ENCODE measurements at places on chromosomes 3 and 15.

- DNase-seq, result no peak
Observed at GRCh38 chr15:28920781-28921331, 35.1 kb downstream of the APBA2 start.

- DNase-seq, result no peak
Observed at GRCh38 chr3:107985496-107985895, 105.3 kb downstream of the CD47 start.

- DNase-seq, result no peak
Observed at GRCh38 chr3:140494970-140495369, 182.9 kb upstream of the TRIM42 start.

GRCh38 chr3:68909719-68910118 is 22.6 kb downstream of the TAFA4 start:
- DNase-seq, result no peak

DNA sequence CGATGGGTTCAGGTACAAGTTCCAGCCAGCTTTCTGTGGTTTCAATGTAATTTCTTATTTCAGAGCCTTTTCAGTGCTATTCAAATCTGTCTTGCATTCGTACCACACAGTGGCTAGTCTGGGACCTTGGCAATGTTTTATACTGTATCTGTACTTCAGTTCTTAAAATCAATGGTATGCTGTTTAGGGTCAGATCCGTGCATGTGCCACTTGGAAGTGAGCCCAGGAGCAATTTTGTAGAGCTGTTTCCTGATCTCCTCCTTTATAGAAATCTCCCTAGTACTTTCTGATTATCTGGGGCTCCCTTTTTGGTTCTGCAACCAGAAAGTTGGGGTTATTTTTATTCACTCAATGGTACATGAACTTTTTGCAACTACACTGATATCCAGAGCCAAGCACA is 59.5 kb upstream of the NDUFB4 start:
- no peak for DNase-seq

- DNase-seq, result peak; percentile 53
Observed at GRCh38 chr15:35182841-35183479, 97.9 kb upstream of the NANOGP8 start.

DNA sequence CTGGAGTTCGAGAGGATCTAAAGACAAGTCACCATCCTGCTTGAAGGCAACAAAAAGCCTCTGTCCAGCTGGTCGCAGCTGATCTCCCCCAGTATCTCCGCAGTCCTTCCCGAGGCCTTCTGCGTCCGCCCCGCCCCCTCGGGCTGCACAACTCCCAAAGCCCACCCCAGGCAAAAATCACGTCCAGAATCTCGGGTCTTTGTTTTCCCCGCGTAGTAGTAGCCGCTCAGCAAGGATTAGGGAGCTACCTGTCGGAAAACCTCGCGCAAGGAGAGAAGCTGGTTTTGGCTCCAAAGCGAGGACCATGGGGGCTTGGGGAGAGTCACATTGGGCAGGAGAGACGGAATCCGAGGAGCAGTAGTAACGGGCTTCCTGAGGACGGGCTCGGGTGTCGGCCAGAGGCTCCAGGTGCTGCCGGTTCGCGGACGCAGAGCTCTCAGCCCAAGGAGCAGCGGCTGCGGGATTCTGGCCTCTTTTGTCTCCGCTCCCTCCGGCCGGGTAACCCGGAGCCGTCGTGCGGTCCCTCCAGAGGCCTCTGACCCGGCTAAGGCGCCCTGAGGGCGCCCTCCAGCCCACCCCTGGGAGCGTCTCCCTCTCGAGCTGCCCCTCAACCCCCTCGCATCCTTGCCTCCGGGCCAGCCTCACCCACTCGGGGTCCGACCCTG is 401 bp downstream of the ZSCAN29 start:
- DNase-seq, result no peak

DNA sequence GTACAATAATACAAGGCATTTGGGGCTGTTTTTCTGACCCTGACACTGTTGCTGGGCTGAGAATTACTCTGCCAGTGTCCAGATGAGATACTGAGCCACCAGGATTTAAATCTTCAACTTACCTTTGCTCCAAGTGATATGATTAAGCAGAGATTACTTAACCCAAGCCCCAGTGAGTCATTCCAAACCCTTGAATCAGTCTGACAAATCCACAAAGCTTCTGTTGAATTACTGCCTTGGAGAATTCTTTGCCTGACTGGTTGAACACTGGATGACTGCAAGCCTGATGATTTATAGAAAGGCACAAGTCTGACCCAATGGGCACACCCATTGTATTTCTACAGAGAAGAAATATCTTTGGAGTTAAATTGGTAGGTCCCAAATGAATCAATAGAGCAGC is 88.2 kb upstream of the TSC22D2 start:
- peak; percentile 40 for DNase-seq

DNA sequence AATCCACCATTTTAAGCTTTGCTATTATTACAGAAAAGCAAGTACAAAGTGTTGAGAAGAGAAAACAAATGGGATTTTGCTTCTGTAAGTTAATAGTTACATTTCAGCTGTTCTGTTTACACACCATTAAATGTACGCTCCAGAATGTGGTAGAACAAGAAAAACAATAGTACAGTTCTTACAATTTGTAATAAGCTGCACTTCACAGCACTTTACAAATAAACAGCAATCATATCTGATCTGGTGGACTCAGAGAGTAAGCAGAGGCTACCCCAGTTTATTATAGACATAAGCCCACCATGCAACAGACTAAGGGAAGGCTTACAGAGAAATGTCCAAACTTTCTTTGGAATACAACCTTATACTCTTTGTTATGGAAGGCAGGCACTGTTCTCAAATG is 126.4 kb downstream of the OXSM start:
- DNase-seq, result no peak

- DNase-seq, result no peak
Observed at GRCh38 chr15:60421544-60421943, 23.8 kb upstream of the ANXA2 start.

DNA sequence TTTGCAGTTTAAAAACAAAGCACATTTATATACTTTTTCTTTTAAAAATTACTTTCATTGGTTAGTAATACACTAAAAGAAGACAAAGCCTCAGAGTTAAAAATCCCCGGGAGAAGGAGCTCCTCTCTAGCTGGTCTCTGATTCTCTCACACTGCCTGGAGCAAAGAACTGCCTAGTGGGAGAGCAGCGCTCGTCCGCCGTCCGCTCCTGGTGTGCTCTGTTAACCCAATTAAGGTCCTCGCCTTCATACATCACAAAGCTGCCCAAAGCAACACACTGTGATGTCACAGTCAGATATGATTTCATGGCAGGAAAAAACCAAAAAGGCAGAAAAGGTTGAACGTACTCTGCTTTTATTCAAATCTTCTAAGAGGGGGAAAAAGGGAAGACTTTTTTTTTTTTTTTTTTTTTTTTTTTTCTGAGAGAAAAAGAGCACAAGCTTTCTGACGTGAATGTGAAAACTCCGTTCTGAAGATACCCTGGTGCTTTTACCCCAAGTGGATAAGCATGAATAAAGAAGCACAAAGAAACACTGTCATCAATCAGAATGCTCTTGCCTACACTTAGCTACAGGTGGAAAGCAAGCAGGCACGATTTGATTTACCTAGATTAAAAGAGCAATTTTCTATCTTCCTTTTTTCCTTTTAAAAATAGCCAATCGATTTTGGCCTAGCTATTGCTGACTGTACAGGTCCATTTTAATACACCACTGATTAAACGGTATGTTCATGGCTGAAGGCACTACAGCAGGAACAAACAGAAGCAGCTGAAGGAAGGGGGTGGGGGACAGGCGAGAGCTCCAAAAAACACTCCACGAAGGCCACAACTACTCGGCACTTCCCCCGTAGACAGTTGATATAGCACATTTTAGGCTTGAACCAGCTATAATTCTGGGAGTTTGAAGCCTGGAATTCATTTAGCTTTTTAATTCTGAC is 115.2 kb downstream of the TIGIT start:
- no peak for DNase-seq

DNA sequence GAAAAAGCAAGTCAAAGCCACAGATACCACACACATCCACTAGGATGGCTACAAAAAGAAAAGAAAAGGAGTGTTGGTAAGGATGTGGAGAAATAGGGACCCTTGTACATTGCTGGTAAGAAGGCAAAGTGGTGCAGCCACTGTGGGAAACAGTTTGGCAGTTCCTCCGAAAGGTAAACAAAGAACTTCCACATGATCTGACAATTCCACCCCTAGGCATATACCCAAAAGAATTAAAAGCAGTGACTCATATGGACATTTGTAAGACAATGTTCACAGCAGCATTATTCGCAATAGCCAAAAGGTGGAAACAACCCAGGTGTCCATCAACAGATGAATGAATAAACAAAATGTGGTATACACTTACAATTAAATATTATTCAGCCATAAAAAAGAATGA is 22.2 kb upstream of the GMPPB start:
- no peak for DNase-seq

DNA sequence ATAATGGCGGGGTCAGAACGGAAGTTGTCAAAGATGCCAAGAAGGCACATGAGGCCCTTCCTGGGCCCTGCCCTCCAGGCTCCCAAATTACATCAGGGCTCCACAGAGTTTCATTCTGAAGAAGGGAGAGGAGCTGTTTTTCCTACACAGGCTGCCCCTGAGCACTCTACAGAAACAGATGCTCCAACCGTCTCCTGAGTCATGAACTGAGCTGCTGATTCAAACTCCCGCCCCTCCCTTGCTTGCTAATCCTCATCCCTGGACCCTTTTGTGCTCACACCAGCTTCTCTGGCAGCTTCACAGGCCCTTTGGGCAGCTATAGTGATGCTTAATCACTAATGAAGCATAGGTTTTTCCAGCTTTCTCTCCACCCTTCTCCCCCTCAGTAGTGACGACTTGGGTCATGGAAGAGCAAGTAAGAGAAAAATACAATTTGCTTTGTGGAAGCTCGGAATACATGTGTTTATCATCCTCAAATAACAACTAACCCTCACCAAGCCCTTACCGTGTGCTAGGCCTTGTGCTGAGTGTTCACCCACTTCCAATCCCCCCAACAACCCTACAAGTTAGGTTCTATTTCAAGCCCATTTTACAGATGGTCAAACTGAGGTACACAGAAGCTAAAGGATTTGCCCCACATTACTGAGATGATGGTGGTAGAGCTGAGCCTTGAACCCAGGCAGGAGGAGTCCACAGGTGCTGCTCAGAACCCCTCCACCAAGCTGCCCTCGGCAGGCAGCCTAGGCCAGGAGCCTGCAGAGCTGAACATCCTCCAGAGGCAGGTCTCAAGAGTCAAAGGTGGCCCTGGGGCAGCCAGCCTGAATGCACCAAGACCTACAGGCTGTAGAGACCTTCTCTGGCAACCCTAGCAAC is 21.9 kb downstream of the MEGF11 start:
- DNase-seq, result no peak

DNA sequence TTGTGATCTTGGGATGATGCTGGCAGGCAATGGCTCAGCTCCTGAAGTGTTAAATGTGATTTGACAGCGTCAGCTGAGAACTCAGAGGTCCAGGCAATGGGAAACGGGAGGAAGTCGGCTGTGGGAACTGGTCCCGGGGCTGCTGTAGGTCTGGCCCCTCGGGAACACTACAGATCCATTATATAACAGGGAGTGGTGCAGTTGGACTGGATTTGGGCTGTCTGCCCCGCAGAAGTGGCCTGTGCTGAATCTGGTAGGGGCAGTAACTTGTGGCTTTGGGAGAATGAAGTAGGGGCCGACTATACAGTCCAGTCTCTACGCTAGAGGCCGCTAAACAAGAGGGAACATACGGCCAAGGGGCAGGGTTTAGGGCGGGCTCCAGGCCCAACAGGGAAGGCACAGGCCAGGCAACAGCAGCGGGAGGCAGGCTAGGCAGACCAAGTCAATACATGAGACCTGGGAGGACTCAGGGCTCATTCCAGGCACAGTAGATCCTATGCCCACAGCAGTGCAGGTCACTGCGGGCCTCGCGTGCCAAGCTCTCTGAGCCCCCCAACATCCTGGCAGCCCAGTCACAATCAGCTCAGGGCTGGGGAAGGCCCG is 20.3 kb upstream of the IL16 start:
- DNase-seq, result no peak

- no peak for DNase-seq
Observed at GRCh38 chr15:52527911-52528563, 643 bp downstream of the MYO5A start.

DNA sequence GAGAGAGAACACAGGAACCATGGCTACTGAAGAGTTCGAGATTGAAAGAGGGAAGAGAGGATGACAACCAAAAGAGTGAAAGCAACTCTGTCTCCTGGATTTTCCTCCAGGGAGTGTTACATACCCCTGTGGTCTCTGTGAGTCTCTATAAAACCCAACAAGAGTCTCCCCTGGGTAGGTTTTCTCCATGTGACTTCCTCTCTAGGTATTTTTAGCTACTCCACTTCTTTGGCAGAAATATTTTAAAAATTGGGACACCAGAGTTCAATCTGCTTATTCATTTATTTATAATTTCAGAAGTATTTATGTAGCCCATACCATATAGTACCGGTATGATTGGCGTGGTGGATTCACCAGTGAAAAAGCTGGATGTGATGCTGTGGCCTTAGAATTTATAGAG is 671.7 kb upstream of the NR2F2 start:
- DNase-seq, result no peak

DNA sequence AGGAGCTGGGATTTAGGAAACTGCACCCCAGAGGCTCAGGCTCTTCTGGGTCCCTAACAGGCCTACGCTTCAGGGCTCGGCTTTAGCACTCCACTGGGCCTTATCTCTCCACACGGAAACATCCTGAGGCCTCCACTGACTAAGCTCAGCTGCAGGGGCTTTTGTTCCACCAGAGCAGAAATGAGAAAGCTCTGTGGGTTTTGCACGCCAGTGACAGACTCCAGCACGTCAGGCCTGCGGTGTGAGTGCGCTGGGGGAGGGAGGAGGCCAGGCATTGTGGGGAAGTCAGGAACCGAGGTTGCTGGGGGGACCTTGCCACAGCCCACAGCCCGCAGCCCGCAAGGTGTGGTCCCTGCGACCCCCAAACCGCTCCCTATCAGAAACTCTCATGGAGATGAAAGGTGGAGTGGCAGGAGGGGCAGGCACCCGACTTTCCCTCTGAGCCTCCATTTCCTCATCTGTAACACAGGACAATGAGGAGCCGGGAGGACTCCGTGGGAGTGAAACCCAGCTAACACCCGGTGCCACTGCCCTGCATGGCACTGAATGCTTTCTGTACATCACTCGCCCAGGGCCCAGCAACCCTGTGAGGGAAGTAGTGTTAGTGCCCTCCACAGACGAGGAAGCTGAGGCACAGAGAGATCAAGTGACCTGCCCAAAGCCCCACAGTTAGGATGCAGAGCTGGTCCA is 106.5 kb downstream of the TPRA1 start:
- no peak for DNase-seq

GRCh38 chr15:93168910-93169309 is 79.9 kb upstream of the RGMA start:
- peak; percentile 20 for DNase-seq

DNA sequence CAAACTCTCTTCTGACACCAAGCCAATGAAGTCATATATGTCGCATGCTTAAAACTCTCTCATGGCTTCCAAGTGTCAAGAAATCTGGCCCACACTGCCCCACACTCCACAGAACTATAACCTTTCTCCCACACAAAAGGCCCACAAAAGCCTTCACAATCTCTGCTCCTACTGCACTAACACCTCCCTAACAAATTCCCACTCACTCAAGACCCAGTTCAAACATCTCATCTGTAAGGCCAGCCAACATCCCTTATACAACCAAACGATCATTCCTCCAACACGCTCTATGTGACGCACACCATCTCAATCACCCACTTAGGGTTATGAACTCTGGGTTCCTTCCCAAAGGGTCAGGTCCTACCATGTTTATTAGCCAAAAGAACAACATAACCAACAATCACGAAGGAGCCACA is 13.5 kb downstream of the TBC1D2B start:
- no peak for DNase-seq

GRCh38 chr15:66692808-66693596 is 9.0 kb upstream of the SMAD6 start:
- DNase-seq, result no peak
